Pancreas (tissue), 10 donors: ENCODE measurements at places on chromosomes 7 and 10. TPM values are rescaled to one million over a fixed set of nuclear protein-coding genes. Genes with fewer than 3 reads are reported as not detected.

- DNase-seq, result no peak
Measured at GRCh38 chr7:90726623-90727022, 130.5 kb downstream of the CDK14 start.

DNA sequence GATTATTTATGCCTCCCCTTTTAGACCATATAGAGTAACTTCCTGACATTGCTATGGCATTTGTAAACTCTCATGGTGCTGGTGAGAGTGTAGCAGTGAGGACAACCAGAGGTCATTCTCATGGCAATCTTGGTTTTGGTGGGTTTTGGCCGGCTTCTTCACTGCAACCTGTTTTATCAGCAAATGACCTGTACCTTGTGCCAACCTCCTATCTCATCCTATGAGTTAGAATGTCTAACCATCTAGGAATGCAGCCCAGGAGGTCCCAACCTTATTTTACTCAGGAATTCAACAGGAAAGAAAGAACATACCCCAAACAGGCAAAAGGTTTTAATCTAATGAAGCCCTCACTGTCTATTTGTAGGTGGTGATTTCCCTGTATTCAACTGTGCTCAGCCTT lies 205.4 kb upstream of the YAE1 start:
- DNase-seq, result no peak

DNA sequence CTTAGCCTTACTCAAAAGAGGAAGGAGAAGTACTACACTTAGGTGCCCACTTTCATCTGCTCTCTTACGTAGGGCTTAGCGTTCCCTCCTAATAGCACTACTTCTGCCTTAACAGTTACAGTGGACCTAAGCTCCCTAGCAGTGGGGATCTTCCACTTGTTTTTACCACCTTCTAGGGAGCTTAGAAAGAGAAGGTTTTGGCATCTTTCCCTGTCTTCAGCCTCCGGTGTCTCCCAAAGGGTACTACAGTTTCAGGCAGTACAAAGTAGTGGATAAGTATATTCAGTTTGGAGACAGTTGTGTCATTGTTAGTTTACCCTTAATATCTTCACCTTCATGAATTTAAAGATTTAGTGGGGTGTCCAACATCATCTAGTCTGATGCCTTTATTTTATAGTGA lies 14.6 kb downstream of the CHRM2 start:
- no peak for DNase-seq

- no peak for DNase-seq
Measured at GRCh38 chr7:55065079-55065478, 46.3 kb downstream of the EGFR start.

- peak; percentile 86 for DNase-seq
Measured at GRCh38 chr7:4797858-4798705, 22.7 kb downstream of the AP5Z1 start.

GRCh38 chr7:36777062-36777461 lies 52.8 kb upstream of the AOAH start:
- DNase-seq, result no peak

DNA sequence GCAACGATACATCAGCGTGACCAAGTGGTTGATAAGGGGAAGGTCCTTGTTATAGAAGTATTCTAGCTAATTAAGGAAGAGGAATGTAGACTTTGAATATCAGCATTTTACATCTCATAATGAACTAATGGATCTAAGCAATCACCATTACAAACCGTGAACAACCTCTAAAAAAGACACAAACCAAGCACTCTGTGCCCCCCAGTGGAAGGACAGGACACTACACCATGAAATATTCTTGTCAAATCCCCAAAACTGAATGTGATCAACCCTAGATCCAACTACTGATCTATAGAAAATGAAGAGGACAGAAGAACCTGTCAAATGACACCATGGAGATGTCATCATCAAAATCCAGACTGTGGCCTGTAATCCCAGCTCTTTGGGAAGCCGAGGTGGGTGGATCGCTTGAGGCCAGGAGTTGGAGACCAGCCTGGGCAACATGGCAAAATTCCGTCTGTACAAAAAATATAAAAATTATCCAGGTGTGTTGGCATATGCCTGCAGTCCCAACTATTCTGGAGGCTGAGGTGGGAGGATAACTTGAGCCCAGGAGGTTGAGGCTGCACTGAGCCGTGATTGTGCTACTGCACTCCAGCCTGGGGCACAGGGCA lies 111.3 kb upstream of the CARD11 start:
- peak; percentile 19 for DNase-seq

DNA sequence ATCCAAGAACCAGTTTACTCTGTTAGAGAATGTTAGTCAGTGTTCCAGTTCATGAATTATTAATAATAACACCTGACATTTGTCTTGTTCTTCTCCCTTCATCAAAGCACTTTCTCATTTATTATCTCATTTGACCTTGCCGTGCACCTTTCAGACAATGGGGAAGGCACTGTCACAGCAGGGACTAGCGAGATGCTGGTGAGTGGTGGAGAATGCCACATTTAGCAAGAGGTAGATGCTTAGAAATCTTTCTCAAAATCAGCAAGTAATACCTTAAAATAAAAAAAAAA lies 34.2 kb upstream of the XRCC2 start:
- DNase-seq, result no peak

GRCh38 chr7:50664937-50665336 lies 99.7 kb upstream of the DDC start:
- no peak for DNase-seq

DNA sequence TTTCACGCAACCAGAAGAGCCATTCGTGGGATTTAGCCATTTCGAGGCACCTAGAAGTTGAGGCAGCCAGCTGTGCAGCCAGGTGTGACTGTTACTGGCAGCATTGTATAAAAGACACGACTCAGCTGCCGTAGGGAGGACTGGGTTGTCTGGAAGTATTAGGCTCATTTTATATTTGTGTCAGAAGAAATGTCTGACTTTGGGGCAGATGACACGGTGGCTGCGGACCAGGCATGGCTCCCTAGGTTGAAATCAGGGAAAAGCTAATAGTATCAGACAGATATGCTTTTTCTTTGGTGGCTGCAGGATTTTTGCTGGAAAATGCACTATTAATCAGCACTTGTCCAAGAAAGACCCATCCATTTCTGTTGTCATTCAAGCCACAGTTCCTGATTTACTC lies 4.2 kb upstream of the DPYSL4 start:
- no peak for DNase-seq

DNA sequence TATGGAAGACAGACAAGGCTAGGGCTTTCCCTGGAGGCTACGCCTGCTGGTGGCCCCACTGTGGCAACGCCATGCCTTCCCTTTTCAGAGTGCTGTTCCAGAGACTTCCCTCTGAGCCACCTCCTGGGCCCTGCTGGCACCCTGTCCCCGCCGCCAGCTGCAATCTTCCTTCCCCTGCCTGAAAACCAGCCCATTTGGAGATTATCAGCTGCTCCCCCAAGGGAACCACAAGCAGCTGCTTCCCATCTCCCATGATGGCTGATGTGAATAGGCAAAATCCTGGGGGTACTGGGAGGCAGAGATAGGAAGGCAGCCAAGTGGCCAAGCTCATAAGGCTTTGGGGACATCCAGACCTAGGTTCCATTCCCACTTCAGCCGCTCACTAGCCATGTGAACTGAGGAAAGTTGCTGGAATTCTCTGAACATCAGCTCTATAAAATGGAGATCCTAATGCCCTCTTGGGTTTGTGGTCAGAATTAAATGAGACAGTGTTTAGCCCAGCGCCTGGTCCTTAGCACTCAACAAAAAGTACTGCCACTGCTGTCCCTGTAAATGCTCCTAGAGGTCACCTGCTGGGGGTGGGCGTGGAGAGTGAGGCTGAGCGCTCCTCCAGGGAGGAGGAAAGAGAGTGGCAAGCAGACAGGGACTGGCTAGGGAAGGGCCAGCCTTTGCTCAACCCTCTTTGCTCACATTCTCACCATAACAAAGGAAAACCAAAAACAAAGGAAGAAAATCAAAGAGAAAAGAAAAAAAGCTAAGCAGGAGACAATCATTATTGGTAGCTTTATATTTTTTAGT lies 5.9 kb downstream of the TSPAN33 start:
- no peak for DNase-seq

DNA sequence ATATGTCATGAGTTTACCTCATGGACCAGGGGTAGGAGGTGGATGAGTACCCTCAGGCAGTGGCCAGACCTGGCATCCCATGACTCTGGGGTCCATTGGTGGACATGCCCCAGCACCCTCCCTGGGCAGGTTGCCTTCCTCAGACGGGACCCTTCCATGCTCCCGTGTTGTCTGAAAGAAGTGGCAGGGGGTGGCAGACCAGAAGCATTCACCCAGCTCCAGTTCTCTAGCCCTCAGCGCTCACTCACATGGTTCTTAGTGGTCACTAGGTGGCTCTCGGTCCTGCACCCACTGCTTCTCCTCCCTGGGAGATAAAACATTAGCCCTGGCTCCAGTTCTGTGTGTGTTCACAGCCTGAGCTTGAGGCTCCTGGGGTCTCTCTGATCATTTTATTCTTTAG lies 6.0 kb downstream of the RBP3 start:
- no peak for DNase-seq

DNA sequence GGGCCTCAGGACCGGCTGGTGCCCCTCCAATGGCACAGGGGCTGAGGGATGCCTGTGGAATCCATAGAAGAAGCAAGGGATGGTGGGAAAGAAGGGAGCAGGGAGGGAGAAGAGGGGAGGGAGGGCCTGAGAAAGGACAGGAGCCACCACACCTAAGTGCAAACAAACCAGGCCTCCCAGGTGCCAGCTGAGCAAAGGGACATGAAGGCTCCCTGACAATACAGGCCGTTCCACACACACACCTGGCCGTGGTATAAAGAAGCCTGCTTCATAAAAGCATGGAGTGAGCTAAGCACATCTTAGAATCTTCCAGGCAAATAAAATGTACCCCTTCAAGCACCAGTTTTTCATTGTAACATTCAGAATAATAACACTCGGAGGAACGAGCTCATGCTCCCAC lies 54.0 kb downstream of the OAT start:
- DNase-seq, result no peak

DNA sequence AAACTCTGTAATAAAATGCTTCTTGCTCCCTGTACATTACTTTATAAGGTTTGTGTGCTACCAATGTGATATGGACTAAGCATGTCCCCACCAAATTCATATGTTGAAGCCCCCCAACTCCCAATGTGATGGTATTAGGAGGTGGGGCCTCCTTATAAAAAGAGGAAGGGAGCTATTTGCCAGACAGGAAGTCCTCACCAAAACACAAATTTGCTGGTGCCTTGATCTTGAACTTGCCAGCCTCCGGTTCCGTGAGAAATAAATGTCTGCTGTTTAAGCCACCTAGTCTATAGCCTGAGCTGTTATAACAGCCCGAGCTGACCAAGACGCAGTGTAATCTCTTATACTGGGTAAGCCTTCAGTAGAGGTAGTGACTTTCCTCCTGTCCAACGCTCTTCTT lies 114.5 kb downstream of the INHBA start:
- DNase-seq, result no peak

The EPO gene
- total RNA-seq, result 4.2 TPM

The RBP3 gene
- not detected for total RNA-seq

The PRKG1 gene
- total RNA-seq, result 2.5 TPM

The RTKN2 gene
- 0.04 TPM for total RNA-seq

The TMEM229A gene
- total RNA-seq, result not detected

The CHCHD1 gene
- total RNA-seq, result 5.5 TPM

The NKX1-2 gene
- not detected for total RNA-seq
